ENCODE measurements at places on chromosomes 4 and X. TPM values are rescaled to one million over a fixed set of nuclear protein-coding genes. Genes with fewer than 3 reads are reported as not detected.

ENPEP gene
- 18.1 TPM for polyA plus RNA-seq

APOOL gene
- polyA plus RNA-seq, result 13.6 TPM

GPR119 gene
- polyA plus RNA-seq, result not detected

MAGEA2 gene
- polyA plus RNA-seq, result not detected

GNRHR gene
- polyA plus RNA-seq, result 0.50 TPM

RTL9 gene
- polyA plus RNA-seq, result 1.9 TPM

ATP1B4 gene
- polyA plus RNA-seq, result 296 TPM

HTRA3 gene
- 46.2 TPM for polyA plus RNA-seq

CT45A3 gene
- 0.22 TPM for polyA plus RNA-seq

SPANXN3 gene
- polyA plus RNA-seq, result not detected

All from hindlimb muscle (tissue), 1 donor.